ENCODE measurements at places on chromosomes 7 and 10.

DNA sequence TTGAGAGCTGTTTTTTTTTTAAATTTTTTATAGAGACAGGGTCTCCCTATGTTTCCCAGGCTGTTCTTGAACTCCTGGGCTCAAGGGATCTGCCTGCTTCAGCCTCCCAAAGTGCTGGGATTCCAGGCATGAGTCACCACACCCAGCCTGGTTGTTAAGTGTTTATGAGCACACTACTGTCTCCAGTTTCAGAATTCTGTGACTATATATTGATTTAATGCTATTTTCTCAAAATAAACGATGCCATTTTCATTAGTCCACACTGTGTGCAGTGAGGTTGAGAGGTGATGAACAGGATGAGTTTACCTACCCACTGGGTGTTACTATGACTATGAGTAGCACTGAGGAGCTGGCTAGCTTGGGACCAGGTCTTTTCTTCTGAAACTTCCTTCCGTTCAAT, 110.9 kb upstream of the FAM180A start:
- no peak for DNase-seq

DNA sequence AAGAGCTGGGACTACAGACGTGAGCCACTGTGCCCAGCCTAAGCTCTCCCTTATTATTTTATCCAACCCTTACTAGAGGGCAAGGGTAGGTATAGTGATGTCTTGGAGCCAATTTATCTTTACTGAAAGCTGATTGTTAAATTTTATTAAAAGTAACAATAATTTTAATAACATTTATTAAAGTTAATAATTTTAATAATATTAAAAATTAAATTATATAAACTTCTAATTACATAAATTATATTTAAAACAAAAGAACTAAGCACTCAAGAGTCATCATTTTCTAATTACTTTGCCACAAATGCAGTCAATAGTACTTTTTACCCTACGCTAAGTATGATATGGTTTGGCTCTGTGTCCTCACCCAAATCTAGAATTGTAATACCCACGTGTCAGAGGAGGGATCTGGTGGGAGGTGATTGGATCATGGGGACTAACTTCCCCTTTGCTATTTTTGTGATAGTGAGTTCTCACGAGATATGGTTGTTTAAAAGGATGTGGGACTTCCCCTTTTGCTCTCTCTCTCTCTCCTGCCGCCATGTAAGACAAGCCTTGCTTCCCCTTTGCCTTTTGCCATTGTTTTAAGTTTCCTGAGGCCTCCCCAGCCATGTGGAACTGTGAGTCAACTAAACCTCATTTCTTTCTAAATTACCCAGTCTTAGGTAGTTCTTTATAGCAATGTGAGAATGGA, 58.4 kb upstream of the ETV1 start:
- no peak for DNase-seq

DNA sequence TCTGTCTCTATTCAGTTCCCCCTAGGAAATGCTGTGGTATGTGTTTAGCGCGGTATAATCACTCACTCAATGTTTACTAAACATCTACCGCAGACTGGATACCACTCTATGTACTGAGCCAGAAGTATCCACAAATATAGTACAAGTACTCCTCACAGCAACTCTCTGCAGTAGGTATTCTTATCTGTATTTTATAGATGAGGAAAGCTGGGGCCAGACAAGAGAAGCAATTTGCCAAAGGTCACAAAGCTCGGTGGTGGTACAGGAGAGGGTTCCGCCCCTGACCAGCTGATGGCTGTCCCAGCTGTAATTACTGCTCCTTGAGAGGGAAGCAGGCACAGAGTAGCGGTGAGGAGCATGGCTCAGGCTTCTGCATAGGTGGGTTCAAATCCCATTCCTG, 184.1 kb downstream of the DOCK4 start:
- no peak for DNase-seq

GRCh38 chr10:123398756-123399155, 244.6 kb downstream of the BUB3 start:
- no peak for DNase-seq

GRCh38 chr7:44973610-44974401, 5.0 kb downstream of the MYO1G start:
- no peak for DNase-seq

DNA sequence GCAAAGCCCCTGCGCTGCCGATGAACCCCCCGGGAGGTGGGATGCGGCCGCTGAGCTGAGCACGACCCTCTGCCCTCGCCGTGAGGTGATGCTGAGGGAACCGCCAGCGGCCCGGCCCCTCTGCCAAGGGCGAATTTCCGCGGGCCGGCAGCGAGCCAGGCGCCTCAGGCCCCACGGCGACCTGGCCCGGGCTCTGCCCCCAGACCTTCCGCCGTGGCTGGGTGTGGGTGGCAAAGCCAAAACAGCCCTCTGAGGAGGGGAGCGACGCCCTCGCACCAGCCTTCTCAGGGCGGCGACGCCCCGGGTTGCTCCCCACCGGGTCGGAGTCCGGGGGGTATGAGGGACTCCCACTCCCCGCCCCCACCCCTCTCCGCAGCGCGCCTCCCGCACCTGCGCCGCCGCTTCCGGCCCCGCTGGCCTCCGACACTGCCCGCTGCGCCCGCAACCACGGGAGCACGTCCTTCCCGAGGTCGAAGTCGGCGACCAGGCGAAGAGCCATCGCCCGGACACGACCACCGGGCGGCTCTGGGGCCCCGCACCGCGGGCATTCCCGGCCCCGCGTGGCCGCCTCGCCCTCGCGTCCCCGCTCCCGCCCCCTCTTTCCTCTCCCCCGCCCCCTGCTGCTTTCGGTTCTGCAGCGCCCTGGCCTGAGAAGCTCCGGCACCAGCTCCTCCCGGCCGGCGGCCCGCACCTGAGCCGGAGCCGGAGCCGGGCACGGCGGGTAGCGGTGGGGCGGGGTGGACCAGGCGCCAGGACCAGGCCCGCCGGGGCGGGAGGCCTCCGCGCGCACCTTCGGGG, at the start of gene GSAP:
Gene GSAP, minus strand, starts transcription at position 527 of the 798 bp plus-strand sequence. Its CDS starts 28 bp downstream, at position 499.
- DNase-seq: peak; percentile 78

- DNase-seq: no peak
Measured at GRCh38 chr7:157517782-157518513, 181.1 kb downstream of the DNAJB6 start.

- DNase-seq: peak; percentile 90
Measured at GRCh38 chr10:71569775-71570588, 149.6 kb downstream of the C10orf105 start.

DNA sequence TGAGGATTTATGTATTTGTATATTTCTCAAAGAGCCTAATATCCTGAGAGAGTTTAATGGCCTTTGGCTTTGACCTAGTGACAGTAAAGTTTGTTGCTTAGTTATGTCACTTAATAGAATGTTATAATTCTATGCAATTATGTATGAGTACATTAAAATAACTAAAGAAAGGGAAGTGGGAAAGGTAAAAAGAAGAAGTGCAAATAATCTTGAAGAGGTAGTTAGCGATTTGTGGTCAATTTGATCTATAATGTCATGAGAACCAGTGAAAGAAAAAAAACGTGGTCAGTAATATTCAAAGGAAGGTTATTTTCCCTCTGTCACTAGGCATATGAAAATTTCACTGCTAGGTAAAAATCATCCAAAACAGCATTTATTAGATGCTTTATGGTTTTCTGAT, 143.4 kb upstream of the LSM8 start:
- no peak for DNase-seq

DNA sequence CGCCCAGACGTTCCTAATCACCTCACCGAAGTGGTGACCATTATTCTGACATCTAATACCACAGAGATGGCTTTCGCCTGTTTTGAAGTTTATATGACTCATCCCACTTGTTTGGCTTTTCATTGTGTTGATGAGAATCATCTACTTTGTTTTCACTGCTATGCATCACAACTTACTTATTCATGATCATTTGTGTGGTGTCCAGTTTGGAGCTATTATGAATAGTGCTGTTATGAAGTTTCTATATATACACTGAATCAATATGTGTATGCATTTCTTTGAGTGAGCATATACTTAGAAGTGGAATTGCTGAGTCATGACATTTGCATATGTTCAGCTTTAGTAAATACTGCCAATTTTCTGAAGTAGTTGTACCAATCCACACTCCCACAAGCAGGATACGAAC, 38.6 kb upstream of the TNKS2 start:
- no peak for DNase-seq

DNA sequence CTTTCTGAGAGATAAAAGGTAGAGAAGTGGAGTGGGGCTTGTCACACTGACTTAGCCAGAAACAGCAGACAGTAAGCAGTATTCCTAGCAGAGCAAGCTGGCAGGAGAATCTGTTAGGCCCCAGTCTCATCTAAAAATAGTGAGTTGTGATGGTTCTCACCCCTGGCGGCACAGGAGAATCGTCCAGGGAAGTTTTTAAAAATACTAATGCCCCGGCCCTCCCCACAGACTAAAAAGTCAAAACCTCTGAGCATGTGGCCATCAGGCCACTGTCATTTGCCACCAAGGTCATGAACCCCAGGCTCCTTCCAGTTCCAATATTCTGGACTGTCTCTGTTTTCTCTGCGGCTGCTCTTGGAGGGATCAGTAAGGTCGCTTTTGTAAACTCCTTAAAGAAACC, 34.0 kb downstream of the LYZL1 start:
- no peak for DNase-seq

DNA sequence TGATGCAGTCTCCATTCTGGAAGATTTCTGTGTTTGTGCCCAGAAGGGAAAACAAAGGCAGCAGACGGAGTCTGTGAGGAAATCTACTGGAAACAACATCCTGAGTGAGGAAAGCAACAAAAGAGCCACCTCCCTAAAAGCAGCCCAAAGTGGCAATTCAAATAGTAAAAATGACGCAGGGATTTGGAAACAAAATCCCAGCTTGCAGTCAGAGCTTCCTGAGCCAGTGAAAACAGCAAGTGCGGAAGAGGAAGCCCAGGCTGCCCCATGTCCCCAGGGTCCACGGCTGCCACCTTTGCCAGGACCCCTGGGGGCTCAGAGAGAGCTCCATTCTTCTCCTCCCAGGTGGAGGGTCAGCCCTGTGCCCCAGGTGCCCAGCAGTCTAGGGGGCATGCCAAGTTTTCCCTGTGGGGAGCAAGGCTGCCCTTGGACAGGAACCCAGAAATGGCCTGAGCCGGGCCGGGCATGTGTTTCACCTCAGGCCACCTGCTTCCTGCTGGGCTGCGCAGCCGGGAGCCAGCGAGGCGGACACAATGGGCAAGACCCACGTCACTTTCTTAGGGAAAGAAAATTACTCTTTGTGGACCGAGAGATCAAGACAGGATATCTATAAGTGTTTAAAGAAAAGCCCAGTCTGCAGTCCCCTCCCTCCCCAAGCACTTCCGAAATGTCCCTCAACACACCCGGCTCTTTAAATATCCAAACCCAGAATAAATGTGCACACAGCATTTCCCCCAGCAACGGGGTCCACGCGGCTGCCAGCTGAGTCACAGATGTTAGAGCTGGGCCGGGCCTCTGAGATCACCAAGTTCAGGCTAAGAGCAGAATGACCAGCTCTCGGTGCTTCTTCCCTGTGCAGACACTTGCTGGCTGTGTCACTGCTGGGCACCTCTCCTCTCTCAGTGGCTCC, 231.1 kb downstream of the ARHGAP12 start:
- DNase-seq: no peak

GRCh38 chr10:100776671-100777070, 31.3 kb downstream of the PAX2 start:
- no peak for DNase-seq

DNA sequence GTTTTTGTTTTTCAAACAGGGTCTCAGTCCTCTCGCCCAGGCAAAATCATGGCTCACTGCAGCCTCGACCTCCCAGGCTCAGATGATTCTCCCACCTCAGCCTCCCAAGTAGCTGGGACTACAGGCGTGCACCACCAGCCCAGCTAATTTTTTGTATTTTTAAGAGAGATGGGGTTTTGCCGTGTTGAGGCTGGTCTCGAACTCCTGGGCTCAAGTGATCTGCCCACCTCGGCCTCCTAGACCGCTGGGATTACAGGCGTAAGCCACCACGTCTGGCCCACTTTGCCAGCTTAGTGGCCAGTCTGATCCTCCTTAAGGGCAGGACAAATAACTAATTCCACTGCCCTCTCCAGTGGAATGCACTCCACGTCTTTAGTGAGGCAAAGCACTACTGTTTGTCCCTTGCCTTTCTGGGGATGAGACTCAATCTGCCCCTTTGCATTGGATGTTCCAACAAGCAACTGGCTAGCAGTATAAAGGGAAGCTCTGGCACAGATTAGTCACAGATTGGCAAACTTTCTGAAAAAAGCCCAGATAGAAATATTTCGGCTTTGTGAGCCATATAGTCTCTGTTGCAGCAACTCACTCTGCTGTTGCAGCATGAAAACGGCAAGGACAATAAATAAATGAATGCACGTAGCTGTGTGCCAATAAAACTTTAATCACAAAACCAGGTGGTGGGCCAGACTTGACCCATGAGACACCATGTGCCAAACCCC, 143.8 kb upstream of the RHEB start:
- DNase-seq: no peak
